Caki2 (cell line): ENCODE measurements at places on chromosomes 6 and 20.

- no peak for DNase-seq
Observed at GRCh38 chr6:90584636-90585255, 2.1 kb downstream of the MAP3K7 start.

GRCh38 chr6:100464162-100464851 lies 414 bp downstream of the SIM1 start:
- peak; percentile 26 for DNase-seq

- no peak for DNase-seq
Observed at GRCh38 chr6:36715469-36715868, 17.8 kb downstream of the RAB44 start.

GRCh38 chr20:51631011-51631950 lies 88.8 kb upstream of the NFATC2 start:
- peak; percentile 98 for DNase-seq

DNA sequence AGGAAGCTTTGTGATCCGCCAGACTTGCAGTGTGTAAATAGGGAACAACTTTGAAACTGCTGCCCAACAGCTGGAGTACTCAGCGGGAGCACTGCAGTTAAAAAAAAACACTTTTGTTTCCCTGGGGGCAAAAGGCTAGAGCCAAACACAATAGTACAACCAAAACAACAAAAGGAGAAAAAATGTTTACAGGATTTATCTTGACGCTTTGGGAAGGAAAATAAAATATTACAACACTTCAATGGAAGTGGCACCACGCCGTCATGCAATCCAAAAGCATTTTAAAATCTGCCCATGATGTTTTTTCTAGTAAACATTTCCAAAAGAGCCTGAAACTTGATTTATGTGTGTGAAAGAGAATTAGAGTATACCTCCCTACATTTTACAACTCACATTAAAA lies 26.0 kb downstream of the PTPRK start:
- DNase-seq = no peak

- DNase-seq = no peak
Observed at GRCh38 chr6:7728855-7729590, 3.1 kb downstream of the BMP6 start.

DNA sequence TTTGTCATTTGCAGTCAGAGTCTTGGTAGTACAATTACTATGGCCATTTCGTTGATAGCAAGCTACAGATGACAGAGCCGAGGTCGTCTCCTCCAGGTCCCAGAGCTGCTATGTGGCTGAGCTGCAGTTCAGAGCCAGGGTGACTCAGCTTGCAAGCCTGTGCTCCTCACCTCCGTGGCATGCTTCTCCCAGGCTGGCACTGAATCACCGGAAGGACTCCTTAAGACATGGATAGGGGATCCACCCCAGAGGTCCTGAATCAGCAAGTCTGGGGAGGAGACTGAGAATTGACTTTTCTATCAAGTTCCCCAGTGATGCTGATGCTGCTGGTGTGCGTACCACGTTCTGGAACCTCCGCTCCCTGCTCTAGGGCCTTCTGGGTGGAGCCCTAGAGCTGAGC lies 291.2 kb downstream of the CDH26 start:
- peak; percentile 84 for DNase-seq

DNA sequence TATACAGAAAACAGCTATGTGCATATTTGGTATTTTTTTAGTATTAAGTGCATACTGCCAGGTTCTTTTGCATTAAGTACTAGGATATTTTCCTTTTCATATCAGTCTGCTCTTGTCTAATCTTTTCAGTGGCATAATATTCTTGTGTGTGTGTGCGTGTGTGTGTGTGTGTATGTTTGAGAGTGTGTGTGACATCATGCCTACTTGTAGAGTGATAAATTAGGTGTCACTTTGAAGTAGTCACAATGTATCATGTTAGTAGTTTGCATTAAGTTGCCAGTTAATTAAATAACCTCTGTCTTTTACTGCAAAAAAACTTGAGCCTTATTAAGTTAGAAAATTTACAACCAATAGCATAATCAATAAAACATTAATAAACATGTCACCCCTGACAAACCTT lies 65.3 kb downstream of the CD83 start:
- DNase-seq = no peak

- DNase-seq = no peak
Observed at GRCh38 chr20:17262786-17263185, 35.9 kb downstream of the PCSK2 start.

- peak; percentile 37 for DNase-seq
Observed at GRCh38 chr6:140897349-140897748, 1235.4 kb upstream of the GJE1 start.

- DNase-seq = peak; percentile 44
Observed at GRCh38 chr6:41768545-41769308, 11.0 kb downstream of the FRS3 start.

- no peak for DNase-seq
Observed at GRCh38 chr6:32559747-32560146, 29.7 kb upstream of the HLA-DRB5 start.

DNA sequence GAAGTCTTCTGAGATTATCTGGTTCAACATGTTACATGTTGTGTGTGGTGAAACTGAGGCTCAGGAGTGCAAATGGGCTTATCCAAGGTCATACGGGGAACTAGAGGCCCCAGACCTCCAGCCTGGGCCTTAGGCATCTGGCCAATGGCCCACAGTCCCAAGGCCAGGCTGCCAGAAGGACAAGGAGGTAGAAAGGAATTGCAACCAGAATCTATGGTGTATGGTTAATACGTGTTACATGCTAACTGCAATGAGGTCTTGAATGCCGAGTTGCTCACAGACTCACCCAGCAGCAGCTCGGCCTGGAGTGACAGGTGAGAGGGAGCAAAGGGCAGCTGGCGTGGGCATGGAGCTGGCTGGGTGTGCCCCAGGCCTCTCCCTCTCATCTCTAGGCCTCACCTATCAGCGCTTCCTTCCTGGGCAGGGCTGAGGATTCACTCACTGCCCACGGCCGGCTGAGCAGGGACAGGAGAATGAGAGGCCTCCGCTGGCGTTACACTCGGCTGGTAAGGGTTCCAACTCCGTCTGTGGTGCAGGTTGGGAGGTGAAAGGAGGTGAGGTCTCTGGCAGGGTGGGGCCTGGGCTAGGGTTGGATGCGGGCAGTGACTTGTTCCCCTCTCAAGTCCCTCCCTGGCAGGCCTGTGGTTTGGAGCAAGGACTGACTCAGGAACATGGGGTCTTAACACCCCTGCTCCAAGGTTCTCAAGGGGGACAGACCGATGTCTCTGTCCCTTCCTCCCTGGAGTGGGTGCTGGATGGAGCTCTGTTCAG lies at the start of gene TLDC2:
Gene TLDC2 (plus strand): TSS at position 437 of the 771 bp plus-strand sequence. CDS start 37 bp downstream, at position 474.
- DNase-seq = peak; percentile 94

DNA sequence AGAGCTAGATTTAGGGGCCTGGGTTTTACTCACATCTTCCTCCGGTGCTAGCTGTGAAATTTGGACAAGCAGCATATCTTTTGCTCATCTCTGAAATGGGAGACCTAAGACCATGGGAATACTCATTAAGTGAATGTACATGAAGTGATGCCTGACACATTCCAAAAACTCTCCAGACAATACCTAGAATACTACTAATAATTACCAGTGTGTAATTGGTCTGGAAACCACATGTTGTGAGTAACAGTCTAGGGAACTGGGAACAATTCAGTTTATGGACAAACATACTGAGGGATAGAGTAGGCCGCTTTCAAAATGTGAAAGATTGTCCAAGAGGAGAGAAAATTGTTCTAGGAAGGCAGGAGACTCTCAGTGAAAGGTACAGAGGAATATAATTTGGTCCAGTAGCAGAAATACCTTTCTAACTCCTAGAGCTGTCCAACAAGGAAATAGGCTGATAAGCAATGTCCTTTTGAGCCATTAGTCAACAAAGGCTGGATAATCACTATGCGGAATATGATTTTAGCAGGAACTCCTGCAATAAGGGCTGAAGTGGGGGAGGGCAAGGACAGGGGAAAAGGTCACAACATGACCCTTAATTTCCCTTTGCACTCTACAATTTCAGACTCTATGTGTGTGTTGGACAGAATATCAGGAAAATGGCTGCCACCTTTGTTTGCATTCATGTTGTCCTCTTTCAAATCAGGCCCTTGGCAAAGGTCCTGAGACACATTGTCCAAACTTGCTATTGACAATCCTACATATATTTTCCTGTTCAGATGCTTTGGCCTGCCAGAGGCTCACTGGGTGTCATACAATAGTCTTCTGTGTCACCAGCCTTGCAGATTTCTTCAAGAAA lies 315.4 kb downstream of the PLCB1 start:
- no peak for DNase-seq

- no peak for DNase-seq
Observed at GRCh38 chr6:36958775-36959554, 4.4 kb downstream of the PI16 start.

DNA sequence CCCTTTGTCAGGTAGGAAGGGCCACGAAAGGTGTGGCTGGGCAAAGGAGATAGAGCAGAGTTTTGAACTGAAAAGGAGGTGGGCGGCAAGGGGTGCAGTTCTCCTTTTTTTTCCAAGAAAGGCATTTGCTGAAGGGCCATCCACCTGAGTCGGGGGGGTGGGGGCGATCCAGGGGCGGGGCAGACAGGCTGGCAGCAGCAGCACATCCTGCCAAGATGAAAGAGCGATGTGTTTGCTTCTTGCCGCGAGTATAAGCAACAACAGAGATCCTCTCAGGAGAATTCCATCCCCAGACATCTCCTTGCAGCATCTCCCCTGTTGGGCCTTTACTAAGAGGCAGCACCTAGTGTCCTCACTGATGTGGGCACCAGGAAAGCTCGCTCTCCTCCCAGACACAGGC lies 516.5 kb downstream of the CD83 start:
- DNase-seq = no peak

DNA sequence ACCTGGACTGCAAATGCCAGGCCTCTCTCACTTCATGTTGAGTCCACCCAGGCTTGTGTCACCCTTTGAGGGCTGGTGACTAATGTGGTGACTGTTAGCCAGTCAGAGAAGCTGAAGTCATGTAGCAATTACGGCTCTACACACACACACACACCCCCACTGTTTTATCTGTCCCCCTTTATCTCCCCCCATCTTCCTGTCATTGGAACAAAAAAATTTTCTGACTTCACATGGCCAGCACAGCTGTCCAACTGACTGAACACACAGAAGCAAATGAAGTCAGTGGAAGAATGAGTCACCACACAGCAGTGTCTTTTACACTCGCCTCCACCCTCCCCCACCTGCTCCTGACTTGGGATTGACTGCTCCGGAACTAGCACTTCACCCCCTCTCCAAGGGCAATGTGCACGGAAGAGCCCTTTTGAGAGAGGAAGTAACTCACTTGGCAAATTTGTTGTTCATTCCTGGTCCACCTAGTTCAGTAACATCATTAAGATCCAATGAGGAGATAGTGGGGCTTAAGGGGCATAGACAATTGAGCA lies 198.0 kb downstream of the RNF144B start:
- DNase-seq = peak; percentile 86

- no peak for DNase-seq
Observed at GRCh38 chr6:31631681-31632278, 11.3 kb downstream of the PRRC2A start.

- no peak for DNase-seq
Observed at GRCh38 chr20:52049001-52049731, 142.4 kb downstream of the ZFP64 start.

GRCh38 chr6:150547502-150548222 lies 52.0 kb upstream of the PLEKHG1 start:
- DNase-seq = no peak

- DNase-seq = no peak
Observed at GRCh38 chr6:29617782-29618554, 15.0 kb downstream of the GABBR1 start.

- peak; percentile 83 for DNase-seq
Observed at GRCh38 chr6:90284236-90285041, 12.2 kb downstream of the BACH2 start.

- no peak for DNase-seq
Observed at GRCh38 chr20:32070690-32071213, 18.7 kb downstream of the HCK start.

GRCh38 chr20:60254901-60255411 lies 296.7 kb downstream of the CDH26 start:
- DNase-seq = no peak

GRCh38 chr6:14665827-14666724 lies 548.5 kb downstream of the CD83 start:
- DNase-seq = no peak

DNA sequence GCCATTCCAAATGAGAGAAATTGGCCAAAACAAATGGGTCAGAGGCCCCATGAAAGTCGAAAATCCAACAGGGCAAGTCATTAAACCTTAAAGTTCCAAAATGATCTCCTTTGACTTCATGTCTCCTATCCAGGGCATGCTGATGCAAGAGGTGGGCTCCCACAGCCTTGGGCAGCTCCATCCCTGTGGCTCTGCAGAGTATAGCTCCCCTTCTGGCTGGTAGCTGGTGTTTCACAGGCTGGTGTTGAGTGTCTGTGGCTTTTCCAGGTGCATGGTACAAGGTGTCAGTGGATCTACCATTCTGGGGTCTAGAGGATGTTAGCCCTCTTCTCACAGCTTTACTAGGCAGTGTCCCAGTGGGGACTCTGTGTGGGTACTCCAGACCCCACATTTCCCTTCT lies 115.2 kb upstream of the LAMA2 start:
- no peak for DNase-seq

DNA sequence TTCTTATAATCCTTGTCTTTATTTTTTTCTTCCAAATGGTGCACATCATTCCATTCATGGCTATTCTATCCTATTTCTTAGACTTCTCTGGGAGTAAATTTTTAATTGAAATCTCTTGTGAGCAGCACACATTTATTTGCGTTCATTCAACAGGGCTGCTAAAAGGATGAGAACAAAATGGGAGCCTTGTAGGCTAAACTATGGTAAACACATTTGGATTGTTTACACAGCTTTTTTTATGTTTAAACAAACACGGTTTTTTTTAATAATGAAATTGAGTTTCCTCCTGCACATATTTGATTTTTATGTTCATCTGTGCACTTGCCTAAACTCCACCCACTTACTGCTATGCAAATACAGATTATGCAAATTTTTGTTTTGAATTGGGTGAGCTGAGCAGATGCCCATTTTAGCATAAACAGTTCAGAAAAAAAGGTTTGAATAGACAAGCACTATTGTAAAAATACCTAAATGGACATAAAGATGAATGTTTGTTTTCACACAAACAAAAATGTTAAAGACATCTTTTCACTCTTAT lies 92.0 kb downstream of the OLIG3 start:
- DNase-seq = no peak

DNA sequence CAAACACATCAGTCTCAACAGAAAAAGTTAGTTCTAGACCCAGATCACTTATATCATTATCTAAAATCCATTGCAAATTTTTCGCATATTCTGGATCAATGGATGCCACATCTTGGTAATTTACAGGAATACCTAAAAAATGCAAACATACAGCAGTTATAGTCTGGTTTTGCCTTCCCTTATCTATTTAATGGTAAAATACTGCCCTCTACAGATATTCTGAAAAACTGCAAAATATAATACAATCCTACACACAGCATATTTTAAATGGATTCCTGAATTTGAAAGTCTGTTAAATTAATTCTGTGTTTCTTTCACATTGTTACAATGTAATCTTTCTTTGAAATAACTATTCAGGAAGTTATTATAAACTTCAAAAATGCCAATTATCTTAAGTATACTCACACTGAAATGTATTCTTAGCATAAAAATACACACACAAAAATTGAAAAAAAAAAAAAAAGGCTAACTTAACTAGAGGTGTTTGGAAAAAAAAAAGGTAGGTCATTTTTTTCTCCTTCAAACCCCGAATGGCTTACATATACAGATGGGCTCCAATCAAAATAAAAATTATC lies 88.4 kb downstream of the HACE1 start:
- DNase-seq = peak; percentile 26
